Activated CD8-positive, alpha-beta T cell treated with anti-CD3 and anti-CD28 coated beads for 36 hours (primary cell): ENCODE measurements at places on chromosomes 6 and 20. TPM values are rescaled to one million over a fixed set of nuclear protein-coding genes. Genes with fewer than 3 reads are reported as not detected.

- no peak for DNase-seq
- no peaks in the 10 kb centered on the region for H3K27me3 ChIP-seq
- no peaks in the 10 kb centered on the region for H3K36me3 ChIP-seq
- H3K4me3 ChIP-seq: no peak overlapping the region
- H3K4me1 ChIP-seq: peaks cover 1% of the 10 kb centered on the region
These were observed 42.1 kb upstream of the ARMC2 start for GRCh38 chr6:108806171-108806570.

GRCh38 chr20:58523971-58524315 is 8.7 kb upstream of the APCDD1L start:
- no peak overlapping the region for H3K4me3 ChIP-seq
- H3K36me3 ChIP-seq: no peaks in the 10 kb centered on the region
- H3K27ac ChIP-seq: no peak overlapping the region
- no peaks in the 10 kb centered on the region for H3K4me1 ChIP-seq
- DNase-seq: no peak

EFCAB8 gene
- total RNA-seq: 0.89 TPM

ECT2L gene
- total RNA-seq: not detected

DNA sequence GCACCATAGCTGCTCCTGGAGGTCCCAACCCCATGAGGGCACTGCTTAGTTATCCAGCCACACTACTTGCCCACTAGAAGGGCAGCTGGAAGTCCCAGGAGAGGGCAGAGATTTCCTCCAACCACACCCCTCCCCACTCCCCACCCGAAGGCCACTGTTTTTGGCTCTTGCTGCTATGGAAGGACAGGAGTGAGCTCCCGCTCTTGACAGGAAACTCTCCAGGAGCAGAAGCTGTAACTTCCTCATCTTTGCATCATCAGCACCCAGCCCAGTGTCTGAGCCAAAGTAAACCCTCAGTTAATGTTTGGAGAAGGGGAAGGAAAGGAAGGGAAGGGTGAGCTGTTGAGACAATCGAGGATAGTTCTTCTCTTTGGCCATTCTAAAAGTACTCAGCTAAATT is 120.7 kb downstream of the MTFR2 start:
- no peaks in the 10 kb centered on the region for H3K36me3 ChIP-seq
- no peak overlapping the region for H3K27ac ChIP-seq
- no peaks in the 10 kb centered on the region for H3K4me1 ChIP-seq

GRCh38 chr6:158799051-158799792 is 19.9 kb downstream of the EZR start:
- peaks cover 84% of the 10 kb centered on the region for H3K4me1 ChIP-seq
- H3K36me3 ChIP-seq: peaks cover 56% of the 10 kb centered on the region
- no peak overlapping the region for H3K4me3 ChIP-seq
- no peak for DNase-seq
- no peaks in the 10 kb centered on the region for H3K27me3 ChIP-seq

COL10A1 gene
- not detected for total RNA-seq

DNA sequence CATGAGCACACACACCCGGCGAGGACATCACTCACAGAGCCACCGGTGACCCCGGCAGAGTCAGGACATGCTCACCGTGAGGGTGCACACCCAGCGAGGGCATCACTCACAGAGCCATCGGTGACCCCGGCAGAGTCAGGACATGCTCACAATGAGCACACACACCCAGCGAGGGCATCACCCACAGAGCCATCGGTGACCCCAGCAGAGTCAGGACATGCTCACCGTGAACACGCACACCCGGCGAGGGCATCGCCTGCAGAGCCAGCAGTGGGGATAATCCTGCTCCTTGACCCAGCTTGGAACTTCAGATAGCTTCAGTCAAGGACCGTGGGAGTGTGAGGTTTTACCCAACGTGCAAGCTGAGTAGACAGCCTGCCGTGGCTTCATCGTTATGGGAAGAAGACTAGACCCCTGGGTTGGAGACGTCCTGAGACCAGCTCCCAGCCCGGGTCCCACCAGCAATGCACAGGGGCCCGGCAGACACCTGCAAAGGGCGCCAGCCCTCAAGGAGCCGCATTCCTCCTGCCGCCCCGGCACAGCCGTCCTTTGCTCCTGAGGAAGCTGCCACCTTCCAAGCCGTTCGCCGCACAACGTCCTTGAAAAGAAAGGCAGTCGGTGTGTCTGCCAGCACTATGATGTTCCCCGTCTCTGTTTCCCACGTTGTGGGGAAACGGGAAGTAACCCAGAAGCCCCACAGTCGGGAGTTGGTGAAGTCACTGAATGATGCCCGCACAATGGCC is 192.3 kb downstream of the DLL1 start:
- H3K4me1 ChIP-seq: peaks cover 4% of the 10 kb centered on the region
- H3K36me3 ChIP-seq: no peaks in the 10 kb centered on the region

GRCh38 chr6:48315051-48315719 is 204.2 kb upstream of the PTCHD4 start:
- no peaks in the 10 kb centered on the region for H3K36me3 ChIP-seq
- DNase-seq: no peak
- no peaks in the 10 kb centered on the region for H3K4me1 ChIP-seq
- no peaks in the 10 kb centered on the region for H3K27me3 ChIP-seq
- H3K4me3 ChIP-seq: no peak overlapping the region
- no peak overlapping the region for H3K27ac ChIP-seq

RBM24 gene
- total RNA-seq: not detected

DNA sequence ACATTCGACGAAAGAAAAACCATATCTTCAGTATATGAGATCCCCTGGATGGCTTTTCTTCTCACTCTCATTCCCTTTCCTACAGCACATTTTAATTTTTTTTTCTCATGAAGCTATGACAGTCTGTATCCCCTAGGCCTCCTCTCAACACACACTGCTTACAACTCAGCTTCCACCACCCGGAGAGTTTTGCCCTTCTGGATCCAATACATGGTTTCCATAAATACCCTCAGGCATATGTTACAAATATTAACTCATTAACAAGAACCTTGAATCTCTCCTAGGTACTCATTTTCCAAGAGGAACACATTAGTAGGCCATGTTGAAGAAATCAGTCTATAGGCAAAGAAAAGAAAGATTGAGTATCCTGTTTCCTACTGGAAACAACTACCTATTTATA is 44.0 kb downstream of the PAK5 start:
- H3K4me1 ChIP-seq: no peaks in the 10 kb centered on the region
- no peak overlapping the region for H3K4me3 ChIP-seq
- no peaks in the 10 kb centered on the region for H3K36me3 ChIP-seq
- no peaks in the 10 kb centered on the region for H3K27me3 ChIP-seq

EPPIN gene
- not detected for total RNA-seq

DNA sequence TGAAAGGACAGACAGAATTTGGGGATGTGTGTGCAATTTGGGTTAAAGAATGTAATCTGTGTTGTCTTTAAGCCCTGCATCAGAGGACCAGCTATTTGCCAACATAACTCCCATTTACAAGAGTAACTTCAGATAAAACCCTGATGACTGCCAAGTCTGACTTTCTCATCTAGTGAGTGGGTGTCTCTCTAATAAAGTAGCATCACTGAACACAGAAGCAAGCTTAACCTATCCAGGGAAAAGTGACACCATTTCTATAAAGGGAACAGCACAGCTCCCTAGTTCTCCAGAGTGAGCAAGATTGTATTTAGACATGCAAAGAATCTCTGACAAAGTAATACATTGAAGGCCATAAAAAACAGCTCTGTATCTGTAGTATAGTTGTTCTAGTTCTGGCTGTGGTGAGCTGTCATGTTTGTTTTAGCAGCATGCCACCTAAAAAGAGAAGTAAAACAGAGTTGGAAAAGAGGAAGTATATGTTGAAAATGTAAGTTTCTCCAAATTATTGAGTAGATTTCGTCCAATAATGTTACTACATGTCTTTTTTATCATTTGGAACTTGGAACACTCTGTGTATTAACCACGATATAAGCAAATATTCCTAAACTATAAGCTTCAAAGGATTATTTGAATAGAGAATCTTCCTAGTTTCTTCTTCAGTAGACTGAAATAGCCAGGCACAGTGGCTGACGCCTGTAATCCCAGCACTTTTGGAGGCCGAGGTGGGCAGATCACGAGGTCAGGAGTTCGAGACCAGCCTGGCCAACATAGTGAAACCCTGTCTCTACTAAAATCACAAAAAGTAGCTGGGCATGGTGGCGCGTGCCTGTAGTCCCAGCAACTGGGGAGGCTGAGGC is 8.8 kb upstream of the PIM1 start:
- H3K27me3 ChIP-seq: no peaks in the 10 kb centered on the region
- no peak overlapping the region for H3K27ac ChIP-seq
- H3K36me3 ChIP-seq: no peaks in the 10 kb centered on the region

DNA sequence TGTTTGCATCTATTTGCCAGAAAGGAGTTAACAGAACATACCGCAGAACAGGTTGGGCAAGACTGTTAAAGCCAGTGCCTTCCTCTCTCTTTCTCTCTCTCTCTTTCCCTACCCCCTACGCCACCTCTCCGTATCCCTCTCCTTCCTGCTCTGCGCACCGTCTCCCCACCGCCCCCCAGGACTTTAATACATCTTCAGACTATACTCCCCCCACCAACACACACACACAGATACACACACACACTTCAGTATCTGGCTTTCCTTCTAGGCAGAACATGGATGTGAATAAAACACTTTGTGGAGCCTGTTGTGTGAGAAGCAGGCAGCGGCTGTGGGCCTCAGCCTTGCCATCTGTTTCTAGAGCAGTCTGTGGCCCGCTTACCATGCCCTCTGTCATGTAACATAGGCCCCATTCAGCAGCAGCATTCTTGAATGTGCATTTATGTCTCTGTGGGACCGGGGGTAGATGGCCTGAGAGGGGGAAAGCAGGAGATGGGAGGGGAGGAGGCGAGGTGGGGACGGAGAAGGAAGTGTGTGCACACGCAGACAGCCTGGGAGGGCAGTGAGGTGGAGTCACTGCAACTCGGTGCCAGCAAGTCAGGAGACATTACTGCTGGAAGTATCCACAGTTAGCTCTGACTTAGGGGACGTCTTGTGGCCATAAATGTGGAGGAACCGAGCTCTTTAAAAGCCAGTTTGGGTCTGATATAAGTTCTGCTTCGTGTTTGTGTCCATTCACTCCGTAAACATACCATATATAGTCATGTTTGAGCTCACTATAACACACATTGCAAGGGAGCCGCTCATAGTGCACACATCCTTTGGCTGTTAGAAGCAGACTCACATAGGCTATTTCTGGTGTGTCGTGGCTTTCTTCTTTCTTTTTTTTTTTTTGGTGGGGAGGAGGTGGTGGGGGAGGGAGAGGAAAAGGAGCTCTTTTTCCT is 38.4 kb downstream of the RREB1 start:
- peak overlapping the region; percentile 53 for H3K4me3 ChIP-seq
- H3K27ac ChIP-seq: peak overlapping the region; percentile 84
- no peaks in the 10 kb centered on the region for H3K27me3 ChIP-seq
- peak; percentile 33 for DNase-seq
- peaks cover 74% of the 10 kb centered on the region for H3K4me1 ChIP-seq

GRCh38 chr6:151757506-151757955 is 50.0 kb upstream of the ESR1 start:
- peaks cover 20% of the 10 kb centered on the region for H3K4me1 ChIP-seq
- H3K4me3 ChIP-seq: no peak overlapping the region
- H3K36me3 ChIP-seq: no peaks in the 10 kb centered on the region
- H3K27me3 ChIP-seq: no peaks in the 10 kb centered on the region
- H3K27ac ChIP-seq: peak overlapping the region; percentile 87

- H3K4me1 ChIP-seq: no peaks in the 10 kb centered on the region
- H3K4me3 ChIP-seq: no peak overlapping the region
- DNase-seq: no peak
- no peaks in the 10 kb centered on the region for H3K27me3 ChIP-seq
- H3K27ac ChIP-seq: no peak overlapping the region
These were observed 11.5 kb downstream of the LPIN3 start for GRCh38 chr20:41352106-41352505.

DNA sequence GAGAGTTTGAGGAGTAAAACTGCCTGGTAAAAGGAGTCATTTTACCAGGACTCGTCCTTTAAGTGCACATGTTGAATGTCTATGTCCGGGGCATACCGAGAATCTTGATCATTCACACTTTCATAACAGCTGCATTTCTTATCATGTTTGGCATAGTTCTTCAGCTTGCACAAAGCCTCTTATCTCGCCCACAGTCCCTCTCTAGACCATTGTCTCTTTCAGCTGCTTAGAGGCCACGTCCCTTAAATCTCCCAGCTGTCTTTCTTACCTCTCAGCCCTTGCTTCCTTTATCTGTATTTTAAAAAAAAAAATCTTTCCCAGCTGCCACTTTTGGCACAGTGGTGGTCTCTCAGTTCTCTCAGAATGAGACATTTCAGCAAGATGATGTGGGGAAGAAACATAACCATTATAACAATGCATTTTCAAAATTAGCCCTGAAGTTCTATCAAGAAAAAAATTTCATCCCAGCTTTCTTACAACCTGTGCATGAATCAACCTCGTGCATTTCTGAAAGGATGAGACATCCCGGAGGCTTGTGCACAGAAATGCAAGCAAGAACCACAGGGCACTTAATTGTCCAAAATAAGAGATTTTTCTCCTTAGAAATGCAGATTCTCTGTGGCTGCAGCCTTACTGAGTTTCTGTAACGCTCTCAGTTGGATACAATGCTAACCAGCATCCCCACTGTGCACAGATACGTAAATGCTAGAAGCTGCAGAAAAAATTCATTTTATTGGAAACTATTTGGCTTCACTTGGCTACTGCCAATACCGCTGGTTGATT is 24.2 kb downstream of the RBM24 start:
- H3K4me3 ChIP-seq: no peak overlapping the region
- H3K36me3 ChIP-seq: no peaks in the 10 kb centered on the region

GRCh38 chr6:143694560-143694959 is 16.8 kb downstream of the PHACTR2 start:
- H3K36me3 ChIP-seq: no peaks in the 10 kb centered on the region
- H3K27me3 ChIP-seq: no peaks in the 10 kb centered on the region
- H3K27ac ChIP-seq: no peak overlapping the region
- peaks cover 19% of the 10 kb centered on the region for H3K4me1 ChIP-seq
- H3K4me3 ChIP-seq: no peak overlapping the region

- peaks cover 3% of the 10 kb centered on the region for H3K36me3 ChIP-seq
- DNase-seq: peak; percentile 44
- H3K4me3 ChIP-seq: no peak overlapping the region
- peak overlapping the region; percentile 66 for H3K27ac ChIP-seq
- no peaks in the 10 kb centered on the region for H3K27me3 ChIP-seq
These were observed 118.2 kb upstream of the RIPOR2 start for GRCh38 chr6:25053875-25054371.

GRCh38 chr6:78835817-78836216 is 31.5 kb upstream of the IRAK1BP1 start:
- peaks cover 11% of the 10 kb centered on the region for H3K27me3 ChIP-seq
- no peaks in the 10 kb centered on the region for H3K4me1 ChIP-seq
- no peak overlapping the region for H3K4me3 ChIP-seq
- H3K36me3 ChIP-seq: no peaks in the 10 kb centered on the region
- H3K27ac ChIP-seq: no peak overlapping the region
- DNase-seq: no peak

JAG1 gene
- total RNA-seq: 0.41 TPM

- no peaks in the 10 kb centered on the region for H3K36me3 ChIP-seq
- no peak overlapping the region for H3K27ac ChIP-seq
- peaks cover 7% of the 10 kb centered on the region for H3K27me3 ChIP-seq
- peak; percentile 55 for DNase-seq
- no peak overlapping the region for H3K4me3 ChIP-seq
These were observed 144.6 kb upstream of the AGPAT4 start for GRCh38 chr6:161418463-161418945.

SLC17A3 gene
- not detected for total RNA-seq
